ENCODE measurements at places on chromosomes 3 and 15.

DNA sequence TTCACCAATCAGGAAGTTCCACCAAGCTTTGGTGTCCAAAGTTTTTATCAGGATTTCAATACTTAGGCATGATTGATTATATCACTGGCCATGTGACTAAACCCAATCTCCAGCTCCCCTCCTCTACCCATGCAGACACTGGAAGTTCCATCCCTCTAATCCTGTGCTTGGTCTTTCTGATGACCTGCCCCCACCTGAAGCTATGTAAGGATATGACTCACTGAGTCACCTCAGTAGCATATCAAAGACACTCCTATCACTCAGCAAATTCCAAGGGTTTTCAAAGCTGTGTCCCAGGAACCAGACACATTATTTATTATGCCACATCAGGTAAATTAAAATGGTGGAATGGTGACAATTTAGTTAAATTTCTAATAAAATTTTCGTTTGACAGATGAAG is 158.9 kb downstream of the TAFA4 start:
- no peak for DNase-seq

GRCh38 chr3:20808864-20809263 is 622.9 kb upstream of the SGO1 start:
- no peak for DNase-seq

- no peak for DNase-seq
Measured at GRCh38 chr15:91965501-91966193, 112.1 kb downstream of the SLCO3A1 start.

- no peak for DNase-seq
Measured at GRCh38 chr3:37132334-37132733, 42.0 kb downstream of the LRRFIP2 start.

DNA sequence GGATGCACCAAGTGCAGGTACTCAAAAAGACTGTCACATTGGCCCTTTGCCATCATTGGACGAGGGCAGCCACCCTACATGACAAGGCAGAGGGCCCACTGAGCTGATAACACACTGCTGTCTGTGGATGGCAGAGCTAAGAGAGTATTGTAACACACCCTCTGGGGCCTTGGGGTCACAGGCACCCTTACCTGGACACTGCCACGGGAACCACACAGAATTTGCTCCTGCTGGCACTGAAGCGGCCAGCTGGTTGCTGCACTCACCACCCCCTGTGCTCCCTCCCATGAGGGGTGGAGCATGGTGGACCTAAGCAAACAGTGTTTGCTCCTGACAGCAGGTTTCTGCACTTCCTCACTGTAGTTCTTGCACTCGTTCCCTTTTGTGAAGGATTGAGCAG is 208.2 kb upstream of the SGO1 start:
- DNase-seq, result no peak

GRCh38 chr3:59775761-59776325 is 726.0 kb upstream of the CFAP20DC start:
- no peak for DNase-seq

DNA sequence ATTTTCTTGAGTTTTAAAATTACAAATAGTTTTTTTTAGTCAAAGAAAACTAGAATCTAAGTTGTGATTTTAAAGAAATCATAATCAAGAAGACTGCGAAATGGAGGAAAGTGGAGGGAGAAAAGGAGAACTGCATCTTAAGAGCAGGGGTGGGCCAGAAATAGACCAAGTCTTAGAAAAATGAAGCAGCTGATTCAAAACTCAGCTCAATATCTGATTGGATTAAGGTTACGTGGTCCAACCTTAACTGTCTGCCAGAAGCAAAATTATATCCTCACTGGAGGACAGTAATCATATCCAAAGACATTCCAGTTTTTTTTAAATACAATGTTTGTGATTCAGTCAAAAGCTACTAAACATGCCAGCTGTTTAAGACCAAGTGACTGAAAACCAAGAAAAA is 41.4 kb downstream of the CHSY1 start:
- no peak for DNase-seq

DNA sequence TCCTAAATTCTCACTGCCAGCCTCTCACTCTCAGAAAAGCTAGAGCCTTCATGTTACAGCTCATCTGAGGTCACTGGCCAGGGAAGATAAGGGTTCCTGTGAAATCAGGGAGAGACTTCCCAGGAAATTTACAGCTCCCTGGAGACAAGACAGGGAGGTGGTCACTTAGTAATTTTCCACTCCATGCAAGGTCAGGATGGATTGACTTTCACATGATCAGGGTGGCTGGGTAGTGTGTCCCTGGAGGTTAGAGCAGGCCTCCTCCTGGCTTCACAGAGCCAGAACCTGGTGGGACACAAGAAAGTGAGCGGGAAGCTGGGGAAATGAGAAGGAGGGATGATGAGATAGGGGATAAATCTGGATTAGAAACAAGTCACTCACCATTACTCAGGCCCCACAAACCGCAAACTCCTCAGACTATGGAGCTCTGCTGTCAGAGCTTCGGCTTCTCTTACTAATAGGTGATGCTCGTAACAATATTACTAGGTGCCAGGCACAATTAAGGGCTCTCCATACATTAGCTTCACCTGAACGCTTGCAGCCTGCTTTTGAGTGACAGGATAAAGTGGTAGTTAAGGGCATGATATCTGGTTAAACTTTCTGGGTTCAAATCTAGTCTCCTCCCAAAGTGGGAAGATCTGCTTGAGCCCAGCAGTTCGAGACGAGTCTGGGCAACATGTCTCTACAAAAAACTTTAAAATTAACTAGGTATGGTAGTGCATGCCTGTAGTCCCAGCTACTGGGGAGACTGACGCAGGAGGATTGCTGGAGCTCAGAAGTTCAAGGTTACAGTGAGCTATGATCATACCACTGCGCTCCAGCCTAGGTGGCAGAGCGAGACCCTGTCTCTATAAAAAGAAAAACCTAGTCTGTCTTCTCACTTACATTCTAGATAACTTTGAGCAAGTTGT is 24.9 kb downstream of the DUOX2 start:
- no peak for DNase-seq

DNA sequence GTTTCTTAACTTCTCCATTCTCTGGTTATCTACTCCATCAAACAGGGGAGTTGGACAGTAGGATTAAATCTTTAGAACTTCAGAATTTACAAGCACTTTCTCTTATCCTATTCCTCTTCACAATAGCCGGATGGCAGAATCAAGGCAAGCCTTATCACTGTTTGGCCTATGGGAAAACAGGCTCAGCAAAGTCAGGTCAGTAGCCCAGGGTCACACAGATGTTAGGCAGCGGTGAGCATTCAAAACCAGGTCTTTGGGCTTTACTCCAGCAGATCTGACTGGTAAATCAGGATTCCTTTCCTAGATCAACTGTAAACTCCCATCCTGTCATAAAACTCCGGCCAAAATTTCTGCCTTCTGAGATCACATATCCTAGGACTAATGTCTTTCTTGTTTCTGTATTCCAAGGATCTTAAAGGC is 258.4 kb downstream of the OPA1 start:
- DNase-seq, result no peak

- peak; percentile 58 for DNase-seq
Measured at GRCh38 chr15:42490291-42490670, 660 bp downstream of the ZNF106 start.

GRCh38 chr3:10614168-10614567 is 108.8 kb upstream of the ATP2B2 start:
- no peak for DNase-seq

GRCh38 chr15:86115145-86115801 is 35.6 kb downstream of the AGBL1 start:
- peak; percentile 4 for DNase-seq

DNA sequence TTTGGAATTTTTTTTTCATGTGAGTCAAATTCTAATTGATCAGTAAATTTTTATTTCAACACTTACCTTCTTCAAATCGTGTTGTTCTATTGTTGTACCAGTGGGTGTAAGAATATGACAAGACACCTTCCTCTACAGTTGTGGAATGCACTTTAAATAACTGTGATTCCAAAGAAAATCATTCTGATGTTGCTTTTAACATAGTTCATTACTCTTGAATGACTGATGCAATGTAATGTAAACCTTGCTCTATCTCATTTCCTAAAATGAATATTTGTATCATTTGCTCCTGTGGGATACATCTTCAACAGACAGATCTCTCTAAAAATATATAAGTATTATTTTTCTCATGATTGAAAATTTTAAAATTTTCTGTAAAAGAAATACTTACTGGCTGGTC is 313.4 kb downstream of the RBMS3 start:
- no peak for DNase-seq

GRCh38 chr3:6282918-6283317 is 578.0 kb upstream of the GRM7 start:
- no peak for DNase-seq

DNA sequence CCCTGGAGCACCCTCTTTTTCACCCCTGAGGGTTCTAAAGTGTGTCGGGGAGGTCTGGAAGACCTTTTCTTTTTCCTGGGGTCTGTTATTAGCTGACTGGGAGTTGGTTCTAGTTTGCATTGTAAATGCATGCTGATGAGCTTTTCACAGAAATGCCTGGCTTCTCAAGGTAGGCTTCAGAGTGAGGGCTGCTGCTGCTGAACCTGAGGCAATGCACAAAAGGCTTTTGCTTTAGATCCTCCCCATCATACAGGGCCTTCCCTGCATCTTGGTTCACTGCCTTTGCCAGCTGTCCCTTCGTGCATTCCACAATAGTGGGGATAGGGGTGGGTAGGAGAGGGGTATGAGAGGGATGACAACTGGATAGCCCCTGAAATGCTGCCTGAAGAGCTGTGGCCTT is 46.6 kb downstream of the FAH start:
- no peak for DNase-seq

- peak; percentile 41 for DNase-seq
Measured at GRCh38 chr3:12139111-12139511, 19.6 kb downstream of the TIMP4 start.

DNA sequence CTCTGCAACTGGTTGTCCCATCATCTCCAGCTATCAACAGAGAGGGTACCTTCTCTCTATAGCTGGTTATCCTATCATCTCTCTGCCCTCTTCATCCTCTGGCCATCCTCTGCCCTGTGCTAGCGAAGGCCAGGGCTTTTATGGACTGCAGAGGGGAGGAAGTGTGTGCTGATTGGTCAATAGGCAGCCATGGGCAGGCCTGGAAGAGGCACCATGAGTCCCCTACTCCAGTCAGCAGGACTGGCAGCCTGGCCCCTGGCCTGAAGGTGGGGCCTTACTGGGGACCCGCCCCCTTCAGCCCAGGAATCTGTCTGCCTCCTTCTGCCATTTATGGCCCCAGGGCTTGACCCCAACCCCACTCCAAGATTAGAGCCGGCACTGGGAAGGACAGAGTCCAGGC is 10.4 kb upstream of the TRIM59 start:
- no peak for DNase-seq

DNA sequence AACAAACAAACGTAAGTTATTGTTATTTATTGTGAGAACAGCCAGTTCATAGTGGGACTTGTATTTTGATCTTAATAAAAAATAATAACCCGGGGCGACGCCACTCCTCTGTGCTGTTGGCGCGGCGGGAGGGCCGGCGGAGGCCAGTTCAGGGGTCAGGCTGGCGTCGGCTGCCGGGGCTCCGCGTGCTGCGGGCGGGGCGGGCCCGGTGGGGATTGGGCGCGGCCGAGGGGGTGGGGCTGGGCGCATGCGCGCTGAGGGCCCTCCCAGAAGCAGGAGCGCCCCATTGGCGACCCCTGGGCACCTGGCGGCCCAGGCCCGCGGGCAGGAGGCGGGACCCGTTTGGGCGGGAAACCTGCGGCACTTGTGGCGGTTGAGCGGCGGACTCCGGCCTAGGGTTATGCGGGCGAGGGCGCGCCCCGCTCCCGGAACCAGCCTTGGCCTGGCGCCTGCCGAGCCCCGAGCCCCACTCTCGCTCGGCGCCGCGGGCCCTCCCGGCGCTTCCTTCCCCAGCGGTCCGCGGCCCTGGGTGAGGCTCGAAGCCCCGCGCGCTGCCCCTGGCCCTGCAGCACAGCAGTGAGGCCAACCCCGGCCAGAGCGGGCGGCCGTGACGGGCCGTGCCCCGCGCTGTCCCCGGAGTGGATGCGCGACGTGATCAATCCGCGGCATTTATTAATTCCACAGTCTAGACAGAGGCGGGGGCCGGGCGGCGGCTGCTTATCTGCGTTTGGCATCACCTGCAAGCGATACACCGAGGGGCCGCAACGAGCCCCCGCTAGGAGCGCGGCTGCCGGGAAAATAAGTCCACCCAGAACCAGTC is 6.0 kb downstream of the ISL2 start:
- no peak for DNase-seq

GRCh38 chr3:186107215-186108105 is 1.4 kb downstream of the ETV5 start:
- DNase-seq, result peak; percentile 47

DNA sequence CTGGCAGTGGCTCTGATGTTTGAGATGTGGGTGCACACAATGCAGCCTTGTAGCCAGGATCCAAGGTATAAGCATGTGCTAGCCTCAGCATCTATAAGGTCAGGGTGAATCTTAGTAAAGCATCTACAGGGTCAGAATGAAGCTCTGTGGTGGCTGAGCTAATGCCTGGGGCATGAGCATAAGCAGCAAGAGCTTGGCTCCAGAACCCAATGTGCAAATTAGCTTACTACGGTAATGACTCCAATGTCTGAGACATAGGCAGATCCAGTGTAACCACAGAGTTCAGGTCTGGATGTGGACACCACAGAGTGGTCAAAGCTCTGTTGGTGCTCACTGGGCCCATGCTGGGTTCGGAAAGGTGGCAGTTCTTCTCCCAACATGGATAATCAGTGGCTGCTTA is 304.5 kb upstream of the NECTIN3 start:
- no peak for DNase-seq

DNA sequence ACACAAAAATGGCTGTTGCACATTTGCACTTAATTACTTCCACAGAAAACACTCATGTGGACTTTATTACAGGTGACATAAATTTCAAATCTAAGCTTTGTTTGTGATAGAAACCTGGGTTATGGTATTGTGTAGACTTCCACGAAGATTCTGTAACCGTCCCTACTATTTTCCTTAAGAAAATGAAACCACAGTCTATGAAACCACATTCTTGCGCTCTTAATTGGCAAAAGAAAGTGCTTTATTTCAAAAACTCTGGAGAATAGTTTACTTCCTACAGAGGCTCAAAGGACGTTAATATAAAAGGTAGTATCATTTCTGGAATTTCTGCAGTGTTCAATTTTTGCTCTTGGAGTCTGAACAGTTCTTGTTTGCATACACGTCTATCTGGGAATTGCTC is 123.4 kb downstream of the TIGIT start:
- DNase-seq, result no peak
